Stimulated activated CD4-positive, alpha-beta T cell treated with anti-CD3 and anti-CD28 coated beads, Interleukin-2, amount 100 ng/mL, for 48 hours (primary cell): ENCODE measurements at places on chromosomes 4 and X.

DNA sequence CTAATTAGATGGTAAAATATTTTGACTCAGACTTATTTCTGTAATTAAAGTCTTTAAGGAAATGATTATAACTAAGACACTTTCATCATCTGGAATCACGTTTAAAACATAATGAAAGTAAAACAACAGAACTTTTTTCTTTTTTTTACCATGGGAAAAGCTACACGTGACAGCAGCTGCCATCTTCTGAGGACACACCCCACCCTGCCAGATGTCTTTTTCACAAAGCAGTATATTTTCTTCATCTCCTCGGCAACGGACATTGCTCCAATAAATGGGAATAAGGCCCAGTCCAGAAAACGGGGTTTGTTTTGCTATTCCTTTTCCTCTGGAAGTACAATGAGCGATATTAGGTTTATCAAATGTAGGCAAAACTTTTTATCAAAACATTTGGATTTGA lies 17.5 kb downstream of the PRSS12 start:
- DNase-seq: no peak

GRCh38 chr4:46922205-46922604 lies 13.2 kb upstream of the COX7B2 start:
- no peak for DNase-seq

DNA sequence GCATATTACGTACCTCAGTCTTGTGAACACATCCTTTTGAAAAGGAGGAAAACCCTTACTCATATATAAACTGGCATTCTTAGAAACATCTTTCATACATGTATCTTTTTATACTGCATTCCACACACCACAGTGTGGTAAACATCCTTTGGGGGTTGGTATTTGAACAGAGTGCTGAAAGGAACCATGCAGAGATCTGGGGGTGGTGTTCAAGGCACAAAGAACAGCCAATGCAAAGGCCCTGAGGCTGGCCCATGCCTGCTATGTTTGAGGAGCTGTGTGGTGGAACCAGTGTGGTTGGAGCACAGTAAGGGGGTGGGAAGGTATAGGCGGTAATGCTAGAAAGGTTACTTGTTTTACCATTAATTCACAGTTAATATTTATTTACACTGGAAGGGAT lies 2.0 kb downstream of the ELK1 start:
- no peak for DNase-seq

DNA sequence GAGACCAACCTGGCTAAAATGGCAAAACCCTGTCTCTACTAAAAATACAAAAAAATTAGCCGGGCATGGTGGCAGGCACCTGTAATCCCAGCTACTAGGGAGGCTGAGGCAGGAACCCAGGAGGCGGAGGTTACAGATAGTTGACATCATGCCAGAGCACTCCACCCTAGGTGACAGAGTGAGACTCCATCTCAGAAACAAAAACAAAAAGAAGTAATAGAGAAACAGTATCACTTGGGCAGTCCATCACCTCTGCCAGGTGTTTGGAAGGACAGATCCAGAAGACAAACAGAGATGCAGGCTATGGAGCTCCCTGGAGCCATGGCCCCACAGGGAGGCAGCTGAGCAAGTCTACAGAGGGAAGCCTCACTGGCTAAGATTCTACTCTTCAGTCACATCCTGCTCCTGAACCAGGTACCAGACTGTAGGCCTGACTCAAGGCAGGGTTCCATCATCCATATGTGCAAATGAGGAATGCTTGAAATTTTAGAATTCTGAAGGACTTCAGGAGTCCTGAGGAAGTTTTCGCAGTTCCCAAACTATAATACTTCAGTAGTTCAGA lies 81.4 kb upstream of the CPEB2 start:
- no peak for DNase-seq

GRCh38 chrX:121307449-121307848 lies 260.0 kb downstream of the GLUD2 start:
- no peak for DNase-seq

DNA sequence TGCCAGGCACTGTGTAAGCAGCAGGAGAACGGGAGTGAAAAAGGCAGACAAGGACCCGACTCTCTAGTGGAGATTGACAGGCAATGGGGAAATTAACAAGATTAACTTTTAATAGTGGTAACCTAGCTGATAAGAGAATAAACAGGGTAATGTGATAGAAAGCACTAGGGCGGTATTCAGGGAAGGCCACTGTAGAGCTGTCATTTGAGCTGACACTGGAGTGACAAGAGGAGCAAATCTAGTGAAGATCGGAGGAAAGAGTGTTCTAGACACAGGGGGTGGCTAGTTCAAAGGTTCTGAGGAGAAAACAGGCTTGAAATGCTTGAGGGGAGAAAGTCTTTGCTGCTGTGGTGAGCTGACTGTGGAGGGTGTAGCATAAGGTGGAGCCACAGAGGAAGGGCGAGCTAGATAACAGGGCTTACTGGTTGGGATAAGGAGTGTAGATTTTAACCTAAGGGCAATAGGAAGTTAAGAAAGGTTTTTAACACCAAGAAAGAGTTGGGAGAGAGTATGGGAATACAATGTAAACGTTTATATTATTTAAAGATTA lies 122.8 kb downstream of the SLC10A7 start:
- DNase-seq: no peak

GRCh38 chr4:99383399-99383798 lies 30.9 kb upstream of the ADH1C start:
- DNase-seq: no peak

DNA sequence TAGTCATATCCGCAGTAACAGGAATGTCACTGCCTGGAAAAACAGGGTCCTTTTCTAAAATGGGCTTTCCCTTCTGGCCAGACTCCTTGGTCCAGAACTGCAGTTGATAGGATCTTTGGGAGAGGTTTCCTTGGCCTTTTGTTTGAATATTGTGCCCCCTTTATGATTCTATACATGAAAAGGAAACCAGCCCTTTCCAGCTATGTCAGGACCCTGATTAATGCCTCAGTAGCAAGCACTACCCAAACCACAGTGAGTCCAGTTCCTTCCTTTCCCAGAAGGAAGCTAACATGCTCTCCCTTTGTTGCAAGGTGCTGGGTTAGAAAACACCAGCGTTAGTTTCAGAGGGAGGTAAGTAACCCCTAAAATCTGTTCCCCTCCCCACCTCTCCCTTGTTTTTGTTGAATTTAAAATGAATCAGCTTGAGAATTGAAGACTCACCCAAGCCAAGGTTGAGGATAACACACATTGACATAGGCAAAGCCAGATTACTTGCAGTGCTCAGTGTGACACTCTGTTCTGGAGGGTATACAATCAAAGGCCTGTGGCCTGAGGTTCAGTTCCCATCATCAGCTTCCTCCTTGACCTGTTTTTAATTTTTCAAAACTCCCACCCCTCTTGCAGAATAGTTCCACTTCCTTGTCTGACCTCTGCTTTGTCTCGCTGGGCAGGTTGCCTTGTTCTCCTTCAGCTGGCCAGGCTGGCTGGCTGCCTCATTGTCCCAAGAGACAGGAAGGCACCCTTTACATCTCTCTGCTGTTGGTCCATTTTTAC lies 87.6 kb upstream of the PLAC1 start:
- DNase-seq: no peak

DNA sequence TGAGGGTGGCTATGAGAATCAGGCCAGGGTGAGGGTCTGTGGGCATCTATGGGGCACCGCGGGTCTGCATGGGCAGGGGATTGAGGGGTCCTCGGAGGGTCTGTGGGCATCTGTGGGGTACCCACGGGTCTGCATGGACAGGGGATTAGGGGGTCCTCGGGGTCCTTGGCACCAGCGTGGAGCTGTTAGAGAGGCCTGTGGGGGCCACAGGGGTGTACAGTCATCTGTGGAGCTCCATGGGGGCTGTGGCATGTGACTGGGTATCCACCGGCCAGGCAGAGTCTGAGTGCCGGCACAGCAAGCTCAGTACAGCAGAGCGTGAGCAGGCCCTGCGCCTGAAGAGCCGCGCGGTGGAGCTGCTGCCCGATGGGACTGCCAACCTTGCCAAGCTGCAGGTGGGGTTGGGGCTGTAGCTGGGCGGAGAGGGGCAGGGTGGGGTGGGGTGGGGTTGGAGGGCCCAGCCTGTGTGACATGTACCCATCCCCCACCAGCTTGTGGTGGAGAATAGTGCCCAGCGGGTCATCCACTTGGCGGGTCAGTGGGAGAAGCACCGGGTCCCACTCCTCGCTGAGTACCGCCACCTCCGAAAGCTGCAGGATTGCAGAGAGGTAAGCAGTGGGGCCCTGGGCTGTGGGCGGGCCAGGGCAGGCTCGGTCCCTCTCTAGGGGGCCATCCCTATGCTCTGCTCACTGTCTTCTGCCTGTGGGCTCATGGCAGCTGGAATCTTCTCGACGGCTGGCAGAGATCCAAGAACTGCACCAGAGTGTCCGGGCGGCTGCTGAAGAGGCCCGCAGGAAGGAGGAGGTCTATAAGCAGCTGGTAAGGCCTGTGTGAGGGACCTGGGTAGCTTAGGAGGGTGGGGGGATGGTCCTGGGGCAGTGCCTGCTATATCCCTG lies 12.9 kb downstream of the CCDC22 start:
- no peak for DNase-seq

DNA sequence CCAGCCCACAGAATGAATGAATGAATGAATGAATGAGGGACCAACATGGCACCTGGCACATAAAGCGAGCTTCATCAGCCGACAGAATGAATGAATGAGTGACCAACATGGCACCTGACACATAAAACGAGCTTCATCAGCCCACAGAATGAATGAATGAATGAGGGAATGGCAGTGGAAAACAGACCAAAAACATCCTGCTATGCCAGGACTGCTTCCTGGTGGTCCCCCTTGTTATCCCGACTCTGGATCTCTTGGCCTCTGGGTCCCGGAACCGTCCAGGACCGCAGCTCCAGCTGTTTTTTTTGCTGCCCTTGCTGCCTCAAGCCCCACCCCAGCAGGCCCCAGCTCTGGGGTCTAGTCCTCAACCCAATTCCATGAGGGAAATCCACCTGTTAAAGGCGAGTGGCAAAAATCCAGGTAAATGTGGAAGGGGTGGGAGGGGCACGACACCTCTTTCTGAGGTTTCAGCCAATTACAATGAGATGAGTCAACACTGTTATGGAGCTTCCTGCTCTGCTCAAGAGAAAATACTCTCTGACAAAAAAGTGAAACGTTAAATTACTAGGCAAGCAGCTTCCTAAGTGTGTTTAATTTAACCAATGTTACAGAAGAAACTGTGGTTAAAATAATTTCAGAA lies 72.0 kb upstream of the MTNR1A start:
- DNase-seq: no peak

- DNase-seq: no peak
Measured at GRCh38 chrX:31316340-31316991, 244.6 kb upstream of the FTHL17 start.

DNA sequence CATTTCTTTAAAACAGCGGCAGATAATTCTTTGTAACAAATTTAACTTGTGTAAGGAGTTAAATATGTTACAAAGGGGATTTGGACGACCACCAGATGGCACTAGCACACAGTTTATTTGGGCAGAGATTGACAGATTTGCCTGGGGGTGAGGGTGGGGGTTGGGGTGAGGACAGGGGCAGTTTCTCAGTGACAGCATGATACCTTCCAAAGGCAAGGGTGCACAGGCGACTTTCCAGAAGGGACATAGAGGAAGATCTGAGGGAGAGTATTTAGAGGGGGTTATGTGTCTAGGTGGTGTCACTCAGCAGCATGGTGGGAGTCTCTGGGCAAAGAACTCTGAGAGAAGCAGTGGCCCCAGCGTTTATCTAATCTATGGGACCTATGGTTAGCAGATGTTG lies 9.6 kb upstream of the TMA16 start:
- peak; percentile 52 for DNase-seq

- DNase-seq: no peak
Measured at GRCh38 chr4:151718984-151719955, 41.5 kb downstream of the GATB start.

DNA sequence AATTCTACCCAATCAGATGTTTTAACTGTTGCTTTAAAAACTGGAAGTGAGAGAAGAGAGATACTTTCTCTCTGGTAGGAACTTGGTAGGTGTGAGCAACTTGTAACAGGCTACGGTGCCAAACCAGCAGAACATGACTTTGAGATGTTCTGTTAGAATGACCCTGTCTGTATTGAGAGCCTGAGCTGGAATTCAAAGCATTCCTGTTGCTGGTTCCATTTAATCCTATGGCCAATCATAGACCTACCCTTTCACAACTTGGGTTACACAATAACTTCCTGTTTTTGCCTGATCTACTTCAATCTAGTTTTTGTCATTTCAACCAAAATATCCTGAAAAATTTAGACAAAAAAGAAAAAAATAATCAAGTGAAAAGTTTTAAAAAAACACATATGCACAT lies 1.7 kb upstream of the PRRG1 start:
- no peak for DNase-seq

- no peak for DNase-seq
Measured at GRCh38 chr4:185836241-185837084, 24.5 kb upstream of the SORBS2 start.

DNA sequence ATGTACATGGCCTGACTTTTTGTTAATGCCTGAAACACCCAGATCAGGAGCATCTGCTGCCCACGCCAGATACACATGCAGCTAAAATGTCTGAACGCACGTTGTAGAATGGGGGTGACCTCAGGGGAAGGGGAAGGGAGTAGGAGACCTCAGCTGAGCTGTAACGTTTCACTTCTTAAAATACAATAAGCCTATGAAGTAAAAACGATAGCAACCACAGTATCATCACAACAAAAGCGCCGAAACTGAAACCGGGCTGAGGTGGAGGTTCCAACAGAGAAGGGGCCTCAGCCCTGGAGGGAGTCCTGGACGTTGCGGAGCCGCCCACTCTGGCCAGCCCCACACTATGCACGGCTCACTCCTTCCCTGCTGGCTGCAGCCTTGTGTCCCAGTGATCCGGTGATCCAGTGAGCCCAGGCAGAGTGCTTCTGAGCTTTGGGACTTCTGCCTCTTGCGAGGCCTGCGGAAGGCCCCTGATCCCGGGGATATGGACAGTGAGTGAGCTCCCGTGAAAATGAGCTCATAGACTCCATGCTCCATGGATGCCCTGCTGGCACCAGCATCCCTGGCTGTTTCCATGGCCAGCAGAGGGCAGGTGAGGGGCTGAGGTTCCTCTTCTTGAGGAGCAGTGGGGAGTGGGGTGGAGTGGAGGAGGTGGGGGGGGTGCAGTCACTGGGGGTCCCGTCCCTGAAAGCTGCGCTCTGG lies 52.0 kb downstream of the HMX1 start:
- DNase-seq: no peak

DNA sequence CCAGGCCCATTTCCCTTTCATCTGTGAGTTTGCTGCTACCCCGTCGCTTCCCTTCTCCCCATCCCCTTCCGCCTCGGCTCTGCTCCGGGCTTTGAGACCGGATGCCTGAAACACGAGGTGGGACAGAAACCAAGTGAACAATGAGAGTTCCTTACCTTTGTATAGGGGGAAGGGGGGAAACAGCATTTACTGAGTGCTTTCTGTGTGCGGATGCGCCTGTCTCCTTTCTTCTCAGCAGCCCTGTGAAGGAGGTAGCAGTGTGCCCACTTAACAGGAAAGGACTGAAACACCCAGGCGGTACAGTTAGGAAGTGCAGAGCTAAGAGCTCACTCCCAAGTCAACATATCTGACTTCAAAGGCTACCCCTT lies 43.2 kb upstream of the TMSB15B start:
- DNase-seq: no peak

- no peak for DNase-seq
Measured at GRCh38 chrX:55169782-55170181, 50.4 kb upstream of the PAGE5 start.

GRCh38 chr4:148834804-148835631 lies 392.8 kb upstream of the NR3C2 start:
- no peak for DNase-seq

- no peak for DNase-seq
Measured at GRCh38 chr4:122536001-122536400, 79.5 kb upstream of the IL2 start.
